Stimulated activated CD8-positive, alpha-beta memory T cell treated with anti-CD3 and anti-CD28 coated beads, Interleukin-12 subunit alpha, Interleukin-12 subunit beta, amount 100 ng/mL, for 4 hours (primary cell): ENCODE measurements at places on chromosomes 3 and 15.

DNA sequence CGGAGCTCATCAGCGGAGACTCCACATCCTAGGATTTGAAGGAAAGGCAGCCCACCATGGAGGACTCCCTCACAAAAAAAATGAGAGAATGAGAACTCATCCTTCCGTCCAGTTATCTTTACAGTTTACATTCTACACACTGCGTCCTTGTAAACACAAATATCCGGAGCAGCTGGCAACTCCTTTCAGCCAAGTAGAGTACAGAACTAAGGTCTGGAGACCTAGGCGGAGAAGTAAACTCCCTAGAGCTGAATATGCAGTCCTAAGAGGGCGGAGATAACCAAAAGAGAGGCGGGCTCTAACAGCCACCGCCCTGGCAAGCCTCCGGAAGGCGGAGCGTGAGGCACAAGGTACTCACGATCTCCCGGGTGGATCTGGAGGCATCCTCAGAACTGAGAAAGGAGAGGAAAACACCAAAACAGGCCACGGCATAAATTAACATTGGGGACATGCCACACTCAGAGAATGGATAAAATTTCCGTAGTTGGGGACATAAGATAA lies 924 bp upstream of the SIN3A start:
- DNase-seq = peak; percentile 55

GRCh38 chr3:154044671-154045070 lies 76.5 kb upstream of the ARHGEF26 start:
- no peak for DNase-seq

DNA sequence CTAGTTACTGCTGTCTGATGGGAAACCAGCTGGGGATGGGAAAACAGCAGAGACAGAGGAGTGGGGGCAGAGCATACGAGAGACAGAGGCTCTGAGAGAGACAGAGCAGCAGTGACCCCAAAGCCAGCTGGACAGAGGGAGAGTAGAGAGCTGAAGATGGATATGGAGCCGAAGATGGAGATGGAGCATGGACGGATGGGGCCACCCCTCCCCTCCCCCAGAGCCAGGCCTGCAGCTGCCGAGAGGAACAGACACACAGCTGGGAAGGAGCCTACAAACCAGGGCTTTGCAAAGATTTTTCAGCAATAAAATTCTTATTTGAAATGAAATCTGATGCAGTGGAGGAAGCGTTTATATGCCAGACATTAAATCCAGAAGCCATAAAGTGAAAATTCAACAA lies 167.6 kb upstream of the LINGO1 start:
- DNase-seq = no peak

DNA sequence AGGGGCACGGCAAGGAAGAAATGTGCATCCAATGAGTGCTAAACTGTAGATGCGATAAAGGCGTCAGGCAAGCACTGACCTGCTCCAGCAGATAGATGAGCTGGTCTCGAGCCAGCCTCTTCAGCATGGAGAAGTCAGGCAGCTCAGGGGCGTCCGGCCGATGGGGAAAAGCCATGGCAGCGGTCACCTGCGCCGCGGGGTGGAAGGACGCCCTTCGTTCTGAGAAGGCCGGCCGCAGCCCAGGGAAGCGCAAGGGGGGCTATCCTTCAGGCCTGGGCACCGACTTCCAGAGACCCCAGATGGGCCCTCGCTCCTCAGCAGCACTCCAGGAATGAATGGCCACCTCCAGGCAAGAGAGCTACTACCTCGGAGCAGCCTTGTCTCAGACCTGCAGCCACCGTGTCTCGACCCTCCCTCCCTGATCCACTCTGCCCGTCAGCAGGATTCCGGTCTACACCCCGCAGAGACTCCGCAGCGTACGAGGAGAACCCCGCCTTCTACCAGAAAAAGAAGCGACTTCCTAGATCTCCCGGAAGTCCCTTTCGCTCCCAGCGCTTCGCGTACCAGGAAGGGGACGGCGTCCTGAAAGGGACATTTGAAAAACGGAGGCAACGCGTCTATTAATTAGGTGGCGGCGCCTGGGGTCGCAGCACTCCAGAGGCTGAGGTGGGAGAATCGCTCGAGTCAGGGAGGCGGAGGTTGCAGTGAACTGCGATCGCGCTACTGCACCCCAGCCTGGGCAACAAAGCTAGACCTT lies at the start of gene VPS33B:
Gene VPS33B, minus strand, starts transcription at position 520 of the 757 bp plus-strand sequence. Its CDS starts 345 bp downstream, at position 175.
- DNase-seq = peak; percentile 57

DNA sequence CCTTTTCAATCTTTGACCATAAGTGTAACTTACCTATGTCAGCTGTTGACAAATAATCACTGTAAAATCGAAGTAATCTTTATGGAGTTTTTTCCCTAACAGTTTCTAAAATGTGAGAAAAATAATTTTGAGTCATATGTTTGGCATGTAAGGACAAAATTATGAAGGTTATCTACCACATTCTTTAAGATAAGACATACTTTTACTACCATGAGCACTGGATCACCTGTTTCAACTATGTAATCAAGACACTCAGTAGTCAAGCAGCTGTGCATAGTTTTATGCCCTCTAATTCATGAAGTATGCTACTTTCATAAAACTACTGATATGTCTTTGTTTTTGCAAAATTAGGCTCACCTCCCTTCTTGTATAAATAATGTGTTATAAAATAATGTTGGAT lies 12.1 kb downstream of the FGF7 start:
- no peak for DNase-seq

- DNase-seq = no peak
These were observed 90.1 kb downstream of the FNDC3B start for GRCh38 chr3:172129498-172129849.

DNA sequence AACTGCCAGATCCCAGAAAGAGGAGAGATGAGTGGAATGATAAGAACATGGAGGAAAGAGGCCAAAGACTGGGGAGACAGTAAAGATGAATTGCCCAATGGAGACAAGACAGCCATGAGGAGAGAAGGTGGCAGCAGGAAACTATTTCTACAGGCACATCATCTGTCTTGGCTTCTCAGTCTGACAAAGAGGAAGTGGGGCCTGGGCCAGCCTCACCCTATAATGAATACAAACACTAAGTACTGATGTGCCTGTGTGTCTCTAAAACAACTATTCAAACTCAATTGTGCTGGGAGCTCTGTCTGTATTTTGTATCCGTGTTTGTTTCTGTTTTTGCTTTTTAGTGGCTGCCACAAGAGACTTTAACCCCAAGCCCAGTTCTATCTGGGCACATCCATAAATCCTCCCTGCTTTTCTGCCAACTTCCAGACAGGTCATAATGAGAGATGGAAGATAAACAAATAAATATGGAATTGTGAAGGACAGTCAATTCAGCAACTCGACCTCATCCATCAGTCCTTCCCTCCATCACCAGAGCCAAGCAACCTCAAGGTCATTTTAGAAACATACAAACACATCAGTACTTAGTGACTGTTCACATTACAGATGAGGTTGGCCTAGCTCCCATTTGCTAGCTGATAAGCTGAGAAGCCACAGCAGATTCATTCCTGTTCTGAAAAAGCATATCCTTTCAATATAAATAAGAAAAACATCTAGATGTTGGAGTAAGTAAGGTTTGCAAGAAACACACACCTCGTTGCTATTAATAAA lies 116.7 kb downstream of the CADPS start:
- DNase-seq = no peak

- DNase-seq = no peak
These were observed 29.3 kb downstream of the CEP152 start for GRCh38 chr15:48781481-48782081.

DNA sequence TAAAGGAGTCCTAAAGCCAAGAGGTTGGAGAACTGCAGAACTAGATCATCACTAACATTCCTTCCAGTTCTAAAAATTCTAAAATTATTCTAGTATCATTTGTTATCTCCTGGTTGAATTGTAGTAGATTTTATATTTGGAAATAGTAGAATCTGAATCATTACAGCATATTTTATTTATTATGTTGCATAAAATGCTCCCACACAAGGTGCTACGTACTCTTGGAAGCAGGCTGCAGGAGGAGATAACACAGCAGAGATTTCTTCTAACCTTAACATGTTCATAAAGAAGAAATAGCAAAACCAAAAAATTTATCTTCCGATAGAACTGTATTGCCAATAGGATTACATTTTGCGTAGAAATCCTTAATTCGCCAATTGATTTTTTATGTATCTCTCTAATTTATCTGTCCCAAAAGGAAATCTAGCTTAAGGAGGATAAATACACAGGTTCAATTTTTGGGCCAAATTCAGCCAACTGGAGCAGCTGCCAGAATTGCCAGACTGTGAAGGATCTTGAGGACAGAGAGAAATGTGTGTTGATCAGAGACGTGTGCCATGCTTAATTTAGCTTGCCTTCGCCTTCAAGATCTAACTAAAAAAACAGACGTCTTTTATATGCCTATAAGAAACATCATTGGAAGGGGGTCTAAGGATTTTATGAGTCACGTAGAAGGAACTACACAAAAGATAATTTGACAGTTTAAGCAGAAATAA lies 134.4 kb upstream of the MITF start:
- DNase-seq = no peak

DNA sequence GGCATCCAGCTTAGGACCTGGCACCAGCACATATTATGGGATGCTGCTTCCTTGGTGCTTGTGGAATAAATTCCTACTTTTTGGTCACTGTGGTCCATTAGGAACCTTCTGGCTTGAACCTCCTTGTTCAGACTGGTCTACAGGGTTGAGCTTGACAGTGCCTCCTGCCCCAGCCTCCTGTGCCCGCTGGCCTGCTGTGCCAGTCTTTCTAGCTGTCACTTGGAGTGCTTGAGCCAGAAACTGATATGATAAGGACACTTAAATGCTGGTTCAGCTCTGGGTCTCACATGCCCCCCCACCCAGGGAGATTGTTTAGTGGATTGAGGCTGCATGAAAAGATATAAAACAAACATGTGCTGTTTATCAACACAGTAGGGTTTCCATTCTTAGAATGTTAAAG lies 147.8 kb downstream of the SLCO3A1 start:
- DNase-seq = no peak
